ENCODE measurements at places on chromosomes 5 and 9.
A peak's percentile ranks its signal among the peaks of the same experiment; 100 is the strongest.

GRCh38 chr5:136619556-136619955, 254.2 kb upstream of the TRPC7 start:
- no peak for DNase-seq

GRCh38 chr9:94100152-94100879, 16.1 kb downstream of the PTPDC1 start:
- no peak for DNase-seq

DNA sequence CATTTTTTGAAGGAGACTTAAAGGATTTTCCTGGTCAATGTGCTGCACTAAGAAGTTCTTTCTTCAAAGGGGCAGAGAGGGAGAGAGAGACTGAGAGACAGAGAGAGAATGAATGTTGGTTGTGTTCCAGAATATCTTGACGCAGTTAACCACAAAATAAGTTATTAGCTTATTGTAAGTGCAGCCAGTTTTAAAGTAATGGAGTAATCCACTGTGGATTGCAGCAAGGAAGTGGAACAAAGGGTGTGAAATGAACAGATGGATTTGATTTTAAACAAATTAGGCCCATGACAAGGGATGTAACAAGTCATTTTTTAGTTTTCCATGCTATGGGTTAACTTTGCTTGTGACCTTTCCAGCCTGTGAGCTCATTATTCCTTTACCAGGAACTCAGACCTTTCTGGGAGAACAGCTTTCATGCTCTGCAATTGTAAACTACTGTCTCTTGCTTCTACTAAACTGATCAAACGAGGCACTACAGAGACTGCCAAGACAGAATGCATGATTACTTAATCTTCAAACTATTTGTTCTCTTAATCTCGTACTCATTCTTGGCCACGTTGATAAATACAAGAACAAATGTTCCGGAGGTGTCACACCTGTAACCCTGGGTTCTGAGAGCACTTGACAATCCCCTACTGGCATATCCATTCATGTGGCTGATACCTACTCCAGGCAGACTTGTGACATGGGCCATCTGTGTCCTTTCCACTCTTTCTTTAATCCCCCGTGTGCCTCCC, 131.1 kb downstream of the TLE1 start:
- no peak for DNase-seq

GRCh38 chr5:57362951-57363350, 119.7 kb downstream of the ACTBL2 start:
- no peak for DNase-seq

- no peak for DNase-seq
Observed at GRCh38 chr9:108049671-108050494, 560.3 kb upstream of the KLF4 start.

GRCh38 chr5:38202741-38203140, 55.6 kb upstream of the EGFLAM start:
- no peak for DNase-seq

GRCh38 chr5:169933616-169934015, 46.7 kb downstream of the INSYN2B start:
- no peak for DNase-seq

- no peak for DNase-seq
Observed at GRCh38 chr9:32385152-32385884, 875 bp downstream of the ACO1 start.

DNA sequence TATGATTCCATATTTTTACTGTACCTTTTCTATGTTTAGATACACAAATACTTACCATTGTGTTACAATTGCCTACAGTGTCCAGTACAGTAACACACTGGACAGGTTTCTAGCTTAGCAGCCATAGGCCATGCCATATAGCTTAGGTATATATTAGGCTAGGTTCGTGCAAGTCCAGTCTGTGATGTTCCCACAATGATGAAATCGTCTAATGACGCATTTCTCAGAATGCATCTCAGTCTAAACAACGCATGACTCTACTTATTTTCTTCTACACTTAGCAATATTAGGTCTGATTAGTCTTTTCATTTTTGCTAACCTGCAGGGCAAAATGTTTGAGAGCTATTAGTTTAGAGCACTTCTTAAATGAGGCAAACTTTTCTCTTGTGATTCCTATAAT, 22.7 kb downstream of the OR2S2 start:
- no peak for DNase-seq

- DNase-seq: no peak
Observed at GRCh38 chr5:177537389-177538361, 16.7 kb downstream of the FAM193B start.

GRCh38 chr5:7904170-7904569, 35.2 kb downstream of the MTRR start:
- DNase-seq: no peak

- no peak for DNase-seq
Observed at GRCh38 chr5:32802764-32803163, 91.6 kb downstream of the NPR3 start.

GRCh38 chr9:70616228-70616990, 202.0 kb upstream of the KLF9 start:
- DNase-seq: no peak

- no peak for DNase-seq
Observed at GRCh38 chr5:128799945-128800344, 165.3 kb upstream of the SLC27A6 start.

GRCh38 chr5:4128994-4129393, 533.4 kb downstream of the IRX1 start:
- no peak for DNase-seq

GRCh38 chr5:488241-488640, 36.0 kb downstream of the SLC9A3 start:
- no peak for DNase-seq

DNA sequence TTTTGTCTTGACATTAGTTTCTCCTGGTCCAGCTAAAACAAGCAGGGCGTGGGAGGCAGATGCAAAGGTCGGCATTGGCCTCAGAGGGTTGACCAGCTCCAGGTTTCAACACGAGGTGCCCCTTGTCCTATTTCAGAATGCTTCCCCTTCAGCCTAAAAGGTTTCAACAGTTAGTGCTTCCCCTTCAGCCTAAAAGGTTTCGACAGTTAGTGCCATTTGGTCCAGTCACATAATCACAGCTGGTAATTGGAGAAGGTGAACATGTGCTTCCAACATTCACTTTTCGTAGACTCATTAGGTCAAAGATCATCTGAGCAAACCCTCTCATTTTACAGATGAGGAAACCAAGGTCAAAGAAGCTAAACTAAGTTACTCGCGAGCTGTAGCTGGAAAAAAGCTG, 270.3 kb upstream of the MAP3K1 start:
- no peak for DNase-seq

GRCh38 chr9:7967851-7968250, 168.3 kb upstream of the DMAC1 start:
- no peak for DNase-seq

DNA sequence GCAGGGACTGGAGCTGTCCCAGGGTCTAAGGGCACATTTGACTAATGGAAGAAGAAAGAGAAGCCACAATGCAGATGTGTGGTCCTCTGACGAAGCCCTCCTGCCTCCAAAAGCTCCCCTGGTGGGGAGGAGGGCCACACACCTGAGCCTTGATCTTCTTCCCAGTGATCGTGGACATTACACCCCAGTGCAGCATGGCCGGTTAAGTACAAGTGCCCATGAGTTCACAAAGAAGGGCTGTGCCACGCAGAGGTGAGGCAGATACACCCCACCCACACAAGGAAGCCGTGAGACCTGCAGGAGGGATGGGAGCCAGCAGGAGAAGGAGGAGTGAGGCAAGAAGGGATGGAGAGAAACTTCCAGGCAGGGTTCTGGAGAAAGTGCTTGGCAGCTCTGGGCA, 199.0 kb upstream of the MVB12B start:
- DNase-seq: no peak

- DNase-seq: no peak
Observed at GRCh38 chr9:84059936-84060335, 79.3 kb downstream of the RMI1 start.

GRCh38 chr9:69549310-69550202, 122.6 kb downstream of the APBA1 start:
- no peak for DNase-seq

GRCh38 chr5:169583424-169584220, at the start of gene SPDL1:
SPDL1 (plus strand) TSS chr5:169583773; CDS start chr5:169588417, 4,644 bp downstream.
- peak; percentile 73 for DNase-seq

- DNase-seq: no peak
Observed at GRCh38 chr5:146732962-146733361, 145.6 kb downstream of the PPP2R2B start.

DNA sequence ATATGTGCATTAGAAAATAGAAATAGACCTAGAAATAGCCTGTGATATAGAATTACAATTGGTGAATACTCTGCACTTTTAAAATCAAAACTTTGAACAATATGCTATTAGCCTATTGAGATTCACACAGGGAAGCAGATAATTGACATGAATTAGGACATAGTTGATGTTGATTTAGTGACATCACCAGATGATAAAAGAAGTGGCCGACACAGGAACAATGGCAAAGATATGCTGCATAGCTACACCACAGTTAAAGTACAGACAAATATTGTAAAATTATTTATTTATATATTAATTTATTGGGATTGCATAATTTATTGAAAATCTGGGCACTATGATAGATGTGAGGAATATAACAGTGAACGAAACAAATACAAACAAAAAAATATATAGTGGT, 261.5 kb upstream of the CCNH start:
- DNase-seq: no peak

GRCh38 chr5:59893429-59894227, at the start of gene PDE4D:
PDE4D (minus strand) TSS chr5:59893726.
- no peak for DNase-seq

DNA sequence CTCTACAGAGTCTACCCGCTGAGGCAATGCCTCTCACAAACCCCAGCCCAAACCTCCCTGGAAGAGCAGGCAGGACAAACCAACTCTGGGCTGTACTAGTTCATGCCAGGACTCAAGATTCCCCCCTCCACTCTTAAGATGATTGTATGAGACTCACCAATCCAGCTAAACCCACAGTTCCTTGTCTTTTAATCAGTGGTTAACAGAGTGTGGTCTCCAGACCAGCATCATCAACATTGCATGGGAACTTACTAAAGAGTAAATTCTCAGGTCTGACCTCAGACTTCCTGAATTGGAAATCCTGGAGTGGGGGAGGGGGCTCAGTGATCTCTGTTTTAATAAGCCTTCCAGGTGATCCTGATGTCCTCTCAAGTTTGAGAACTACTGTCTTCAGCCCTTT, 240.9 kb downstream of the GAS1 start:
- no peak for DNase-seq

GRCh38 chr9:131714161-131714646, 25.7 kb downstream of the RAPGEF1 start:
- no peak for DNase-seq

GRCh38 chr9:2248768-2249265, 233.7 kb downstream of the SMARCA2 start:
- no peak for DNase-seq

GRCh38 chr5:73654171-73654811, 28.3 kb downstream of the ARHGEF28 start:
- no peak for DNase-seq

GRCh38 chr9:119273984-119274665, 95.1 kb downstream of the BRINP1 start:
- no peak for DNase-seq

DNA sequence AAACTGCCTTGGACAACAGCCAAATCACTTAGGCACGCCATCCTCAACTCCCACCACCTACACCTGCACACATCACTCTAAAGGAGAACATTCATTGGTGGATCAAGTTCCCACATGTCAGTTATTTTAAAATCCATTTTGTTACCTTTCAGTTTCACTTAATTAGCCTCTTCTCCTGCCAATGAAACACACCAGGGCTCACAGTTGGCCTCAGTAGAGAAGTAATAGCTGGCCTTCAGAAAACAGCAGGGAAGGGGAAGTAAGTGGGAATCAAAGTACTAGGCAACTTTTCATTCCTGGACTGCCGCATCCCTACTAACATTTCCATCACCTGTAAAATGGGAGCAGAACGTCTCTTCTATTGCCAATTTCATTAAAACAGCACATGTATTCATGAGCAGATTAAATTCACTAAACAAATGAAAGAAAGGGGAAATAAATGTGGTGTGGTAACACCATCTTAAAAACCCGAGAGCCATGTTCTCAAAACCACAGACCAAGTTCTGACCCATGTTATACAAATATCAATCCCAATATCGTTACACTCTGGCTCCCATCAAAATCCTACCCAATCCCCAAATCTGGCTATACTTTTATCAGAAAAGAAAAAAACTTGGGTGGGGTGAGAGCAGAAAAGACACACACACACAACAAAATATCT, 1.7 kb downstream of the SIL1 start:
- DNase-seq: no peak

GRCh38 chr5:72125941-72126620, 18.8 kb downstream of the MAP1B start:
- no peak for DNase-seq

- DNase-seq: no peak
Observed at GRCh38 chr9:94173632-94174031, 85.5 kb upstream of the ZNF169 start.

GRCh38 chr5:52491071-52491787, 296.5 kb upstream of the ITGA1 start:
- DNase-seq: no peak

DNA sequence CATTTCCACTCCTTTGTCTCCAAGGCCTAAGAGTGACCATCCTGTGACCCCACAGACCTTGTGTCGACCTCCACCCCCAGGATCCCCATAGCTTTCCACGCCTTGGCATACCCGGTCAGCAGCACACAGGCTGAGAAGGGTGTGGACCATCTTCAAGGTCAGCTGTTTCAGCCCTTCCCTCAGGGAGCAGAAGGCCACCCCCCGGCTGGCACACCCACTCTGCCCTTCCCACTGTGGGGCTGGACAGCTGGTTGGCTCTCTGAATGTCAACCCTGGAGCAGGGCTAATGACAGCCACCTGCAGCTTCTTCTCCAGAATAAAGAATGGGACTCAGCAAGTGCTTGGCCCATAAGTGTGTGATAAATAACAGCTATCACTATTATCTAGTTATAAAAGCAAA, 93.1 kb downstream of the OLFM1 start:
- DNase-seq: no peak

- DNase-seq: no peak
Observed at GRCh38 chr9:97293207-97293721, 14.2 kb upstream of the CCDC180 start.

- no peak for DNase-seq
Observed at GRCh38 chr5:17255471-17256021, 38.1 kb downstream of the BASP1 start.

- DNase-seq: no peak
Observed at GRCh38 chr5:40757400-40757799, 1.6 kb upstream of the TTC33 start.

All from stimulated activated CD8-positive, alpha-beta memory T cell treated with anti-CD3 and anti-CD28 coated beads, Interleukin-4, amount 100 ng/mL, for 1 hour (primary cell).